Aortic smooth muscle cell (primary cell): ENCODE measurements at places on chromosomes 12 and 14. TPM values are rescaled to one million over a fixed set of nuclear protein-coding genes. Genes with fewer than 3 reads are reported as not detected.

ZFHX2 gene
- total RNA-seq = under 0.01 and 0.06 TPM in 2 replicates

PSME1 gene
- 97.5 and 122 TPM in 2 replicates for total RNA-seq

CLEC2A gene
- total RNA-seq = not detected in 2 replicates

KRT5 gene
- 0.44 and 0.53 TPM in 2 replicates for total RNA-seq

MUCL1 gene
- total RNA-seq = not detected in 2 replicates
